IPS DF 6.9 (cell line): ENCODE measurements at places on chromosomes 6 and 20.
A peak's percentile ranks its signal among the peaks of the same experiment; 100 is the strongest.

DNA sequence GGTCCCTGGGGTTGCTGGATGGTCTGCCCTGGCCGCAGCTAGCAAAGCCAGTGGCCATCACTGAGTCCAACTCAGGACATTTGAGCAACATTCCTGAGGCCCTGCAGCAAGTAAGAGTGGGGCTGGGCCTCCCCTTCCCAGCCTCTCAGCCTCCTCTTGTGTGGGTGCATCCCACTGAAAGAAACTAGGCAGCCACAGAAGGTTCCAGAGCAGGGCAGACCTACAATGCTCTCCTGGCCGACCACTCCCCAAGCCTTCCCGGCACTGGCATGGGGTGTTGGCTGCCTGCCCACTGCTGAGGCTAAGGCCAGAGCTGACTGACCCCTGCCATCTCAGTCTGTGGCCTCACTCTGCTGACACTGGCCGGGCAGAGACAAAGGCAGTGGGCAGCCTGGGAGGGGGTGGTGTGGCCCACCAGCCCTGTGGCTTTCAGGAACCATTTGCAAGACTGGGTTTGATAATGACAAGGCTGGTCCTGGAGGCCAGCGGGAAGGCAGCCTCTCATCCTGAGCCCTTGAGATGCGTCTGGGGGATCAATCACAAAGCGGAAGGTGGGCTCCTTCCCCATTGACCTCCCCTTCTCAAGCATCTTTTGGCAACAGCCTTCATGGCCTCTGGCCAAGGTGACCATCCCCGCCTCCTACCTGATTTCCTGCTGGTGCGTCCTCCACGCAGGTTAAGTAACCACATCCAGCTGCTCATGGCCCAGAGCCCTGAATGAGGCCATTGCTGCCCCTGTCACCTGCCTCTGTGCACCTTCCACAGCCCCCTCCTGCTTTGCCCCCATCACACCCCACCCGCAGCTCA, 9.6 kb downstream of the DLGAP4 start:
- DNase-seq, result no peak

DNA sequence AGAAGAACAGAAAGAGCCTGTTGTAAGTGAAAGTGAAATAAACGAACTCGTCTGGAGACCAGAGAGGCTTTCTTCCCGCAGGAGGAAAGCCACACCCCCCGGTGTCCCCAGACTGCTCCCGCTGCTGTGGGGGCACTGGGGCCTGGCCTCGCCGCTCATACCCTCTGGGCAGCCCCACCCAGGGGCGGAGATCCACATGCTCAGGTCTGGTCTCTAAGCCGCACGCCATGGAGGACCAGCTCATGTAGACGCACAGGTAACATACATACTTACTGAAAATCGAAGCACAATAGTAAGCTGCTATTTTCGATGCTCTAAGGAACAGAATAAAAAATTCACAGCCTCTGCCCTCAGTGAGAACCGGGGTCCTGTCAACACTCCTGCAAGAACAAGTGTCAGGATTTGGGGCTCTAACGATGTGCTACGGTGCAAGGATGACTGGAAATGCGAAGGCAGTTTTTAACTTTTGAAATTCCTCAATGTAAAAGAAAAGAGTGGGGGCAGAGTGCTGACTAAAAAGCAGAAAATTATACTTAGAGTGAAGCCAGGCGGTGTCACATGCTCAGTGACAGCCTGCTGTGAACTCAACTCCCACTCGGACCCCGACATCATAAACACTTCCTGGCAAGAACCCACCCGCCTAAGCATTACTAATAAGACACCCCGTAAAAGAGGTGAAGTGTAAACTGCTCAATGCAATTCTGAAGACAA, 110.5 kb downstream of the IRF4 start:
- no peak for DNase-seq

GRCh38 chr6:126076992-126077664, 90.8 kb downstream of the TRMT11 start:
- no peak for DNase-seq

DNA sequence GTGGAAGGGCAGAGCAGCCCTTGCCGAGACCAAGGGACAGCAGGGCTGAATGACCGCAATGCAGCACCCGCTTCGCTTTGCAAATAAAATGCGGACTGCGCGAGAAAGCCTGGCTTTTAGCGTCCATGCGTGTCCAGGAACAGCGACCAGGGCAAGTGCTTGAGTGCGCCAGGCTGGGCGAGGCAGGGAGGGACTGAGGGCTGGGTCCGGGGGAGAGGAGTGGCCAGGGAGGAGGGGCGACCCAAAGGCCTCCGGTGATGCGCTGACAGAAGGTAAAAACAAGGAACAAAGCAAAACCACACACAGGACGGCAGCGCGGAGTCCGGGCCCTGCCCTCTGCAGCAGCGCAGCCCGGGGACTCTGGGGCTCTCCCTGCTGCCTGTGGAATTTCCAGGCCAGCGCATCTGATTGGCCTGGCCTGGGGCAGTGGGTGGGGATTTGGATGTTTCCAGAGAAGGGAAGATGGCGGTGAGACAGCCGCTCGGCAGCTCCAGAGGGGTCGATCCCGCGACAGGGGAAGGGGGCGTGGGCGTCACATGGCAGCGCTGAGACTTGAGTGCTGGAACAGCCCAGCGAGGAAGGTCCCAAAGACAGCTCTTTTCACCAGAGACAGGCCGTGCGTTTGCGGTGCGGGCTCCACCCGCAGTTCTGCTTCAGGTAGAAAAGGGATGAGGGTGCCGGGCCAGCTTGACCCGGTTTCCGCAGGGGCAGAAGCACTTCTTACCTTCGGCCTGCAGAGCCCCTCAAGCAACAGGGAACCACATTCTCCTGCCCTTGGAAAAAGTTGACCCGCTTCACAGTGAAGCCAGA, 51.8 kb downstream of the SSR1 start:
- peak; percentile 85 for DNase-seq

DNA sequence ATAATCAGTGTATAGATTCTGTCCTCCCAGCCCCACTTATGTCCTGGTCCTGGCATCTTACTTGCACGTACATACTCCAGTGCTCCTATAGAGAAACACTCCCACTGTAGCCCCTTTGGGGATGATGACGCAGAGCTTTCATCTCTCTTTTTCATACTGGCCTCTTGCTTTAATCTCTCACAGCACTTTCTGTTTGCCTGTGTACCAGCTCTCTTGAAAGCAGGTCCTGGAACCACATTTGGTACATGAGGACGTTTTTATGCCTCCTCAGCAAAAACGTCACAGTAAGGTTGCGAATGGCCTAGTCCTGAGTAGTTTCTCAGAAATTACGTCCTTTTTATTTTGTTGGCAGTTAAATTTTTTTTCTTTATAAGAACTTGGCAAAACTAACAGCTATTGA, 10.8 kb downstream of the L3MBTL3 start:
- no peak for DNase-seq

DNA sequence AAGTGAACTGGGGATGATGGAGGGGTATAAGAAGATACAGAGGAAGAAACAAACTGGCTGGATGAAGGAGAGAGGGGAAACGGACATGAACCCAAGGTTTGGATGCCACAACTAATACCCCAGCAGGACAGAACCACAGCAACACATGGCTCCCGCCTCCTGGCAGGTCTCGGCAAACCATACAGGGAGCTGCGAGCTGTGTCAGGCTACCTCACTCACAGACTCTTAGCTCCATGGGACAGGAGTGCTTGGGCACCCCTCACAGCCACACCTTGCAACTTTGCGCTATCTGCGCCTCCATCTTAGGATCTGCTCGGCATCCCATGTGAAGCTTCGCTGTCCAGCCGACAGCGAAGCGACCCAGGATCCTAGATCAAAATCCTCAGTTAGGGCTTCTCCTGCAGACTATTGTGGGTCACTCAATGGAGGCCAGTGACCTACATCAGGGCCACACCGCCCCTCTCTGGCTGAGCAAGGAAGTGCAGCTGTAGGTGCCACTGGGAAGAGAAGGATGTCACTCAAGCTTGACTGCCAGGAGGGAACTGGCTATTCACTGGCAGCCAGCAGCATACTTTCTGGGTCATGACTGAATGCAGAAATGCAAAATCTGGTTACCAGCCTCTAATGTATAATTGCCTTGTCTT, 174.4 kb upstream of the RIN2 start:
- DNase-seq, result peak; percentile 63

DNA sequence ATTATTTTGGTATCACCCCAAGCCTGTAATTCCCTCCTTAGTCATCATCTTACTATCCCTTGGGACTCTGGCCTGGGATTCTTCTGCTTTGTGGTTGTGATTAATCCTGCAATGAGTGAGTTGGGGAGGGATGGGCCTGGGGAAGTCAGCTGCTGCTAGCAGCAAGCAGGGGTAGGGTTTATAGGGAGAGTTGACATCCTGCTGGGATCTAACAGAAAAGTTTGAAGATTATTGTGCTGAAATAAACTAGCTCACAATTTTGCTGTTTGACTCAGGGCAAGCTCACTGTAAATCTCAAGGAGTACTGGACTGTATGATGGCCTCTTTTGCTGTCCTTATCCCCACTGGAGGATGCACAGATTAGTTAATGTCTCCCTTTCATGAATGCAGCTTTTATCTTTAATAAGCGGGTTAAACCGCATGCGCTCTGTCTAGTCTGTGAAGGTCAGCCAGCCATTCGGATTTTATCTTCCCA, 83.4 kb downstream of the JARID2 start:
- no peak for DNase-seq

GRCh38 chr6:14735956-14736486, 509.8 kb upstream of the JARID2 start:
- no peak for DNase-seq

DNA sequence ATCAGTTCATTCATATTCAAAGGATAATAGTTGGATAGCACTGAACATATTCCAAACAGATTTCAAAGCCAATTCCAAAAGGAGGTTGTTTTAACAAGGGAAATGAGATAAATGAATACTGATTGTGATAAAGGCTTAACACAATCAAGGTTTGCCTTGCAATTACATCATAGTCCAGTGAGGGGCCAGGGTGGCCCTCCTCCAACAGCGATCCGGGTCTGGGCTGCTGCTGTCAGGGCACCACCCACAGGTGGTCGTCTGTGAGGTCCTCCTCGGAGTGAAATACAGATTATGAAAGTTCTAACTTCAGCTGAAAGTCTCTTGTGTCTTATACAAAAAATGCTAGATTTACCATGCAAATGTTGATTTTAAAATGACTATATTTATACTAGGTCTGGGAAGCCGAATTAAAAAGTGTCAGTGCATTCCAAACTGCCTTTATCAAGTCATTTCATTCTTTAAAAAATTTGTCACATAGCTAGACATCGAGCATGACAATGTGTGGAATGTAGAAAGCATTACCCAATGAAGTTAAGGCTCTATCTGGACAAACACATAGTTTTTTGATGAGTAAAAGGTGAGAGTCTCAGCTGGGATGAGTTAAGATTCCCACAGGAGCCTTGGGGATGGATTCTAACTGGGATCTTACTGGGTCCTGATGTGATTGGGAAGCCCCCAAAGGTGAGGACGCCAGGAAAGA, 65.9 kb upstream of the SLC22A23 start:
- DNase-seq, result no peak

- no peak for DNase-seq
These were observed 2.6 kb downstream of the VGLL2 start for GRCh38 chr6:117267766-117268534.
